ENCODE measurements at places on chromosomes 2 and 18. TPM values are rescaled to one million over a fixed set of nuclear protein-coding genes. Genes with fewer than 3 reads are reported as not detected.
A peak's percentile ranks its signal among the peaks of the same experiment; 100 is the strongest.

- DNase-seq, result no peak
Measured at GRCh38 chr18:35610724-35611123, 29.2 kb downstream of the GALNT1 start.

GRCh38 chr2:12201369-12201768 is 454.9 kb downstream of the LPIN1 start:
- peak; percentile 66 for DNase-seq

DNA sequence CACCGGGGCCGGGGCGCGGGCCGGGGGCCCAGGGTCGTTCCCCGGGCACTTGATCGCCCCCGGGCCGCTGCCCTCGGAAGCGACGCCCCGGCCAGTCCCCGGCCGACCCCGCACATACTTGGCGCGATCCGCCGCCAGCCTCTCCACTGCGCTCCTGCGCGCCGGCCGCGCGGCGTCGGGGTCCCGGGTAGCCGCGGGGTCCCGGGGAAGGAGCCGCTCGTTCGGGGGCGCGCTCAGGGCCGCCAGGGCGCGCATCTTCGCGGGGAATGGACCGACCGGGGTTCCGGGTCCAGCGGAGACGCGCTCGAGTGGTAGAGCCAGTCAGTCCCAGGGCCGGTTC is 204 bp downstream of the FAM110C start:
- peak; percentile 10 for DNase-seq

DNA sequence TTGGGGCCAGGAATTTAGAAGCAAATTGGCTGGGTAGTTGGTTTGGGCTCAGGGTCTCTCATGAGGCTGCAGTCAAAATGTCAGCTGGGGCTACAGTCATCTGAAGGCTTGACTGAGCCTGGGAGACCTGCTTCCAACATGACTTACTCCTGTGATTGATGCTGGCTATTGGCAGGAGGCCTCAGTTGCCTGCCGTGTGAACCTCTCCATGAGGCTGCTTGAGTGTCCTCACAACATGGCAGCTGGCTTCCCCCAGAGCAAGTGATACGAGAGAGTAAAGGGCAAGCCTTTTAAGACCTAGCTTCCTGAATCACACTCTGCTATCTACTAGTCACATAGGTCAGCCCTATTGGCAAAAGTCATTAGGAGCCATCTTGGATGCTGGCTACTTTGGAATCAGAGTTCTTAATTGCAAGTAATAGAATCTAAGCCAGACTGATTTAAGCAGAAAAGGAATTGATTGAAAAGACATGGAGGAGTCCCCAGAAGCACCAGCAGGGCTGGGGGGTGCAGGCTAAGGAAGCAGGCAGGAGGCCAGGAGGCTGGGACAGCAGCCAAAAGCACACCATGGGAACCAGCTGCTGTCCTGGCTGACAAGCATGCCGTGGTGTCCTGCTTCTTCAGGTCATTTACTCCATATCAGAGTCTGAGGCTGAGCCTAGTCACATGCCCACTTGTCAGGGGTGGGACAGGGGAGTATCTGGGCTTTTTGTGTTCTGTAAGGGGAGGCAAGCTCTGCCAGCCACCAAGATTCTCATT is 7.8 kb upstream of the GIGYF2 start:
- peak; percentile 66 for DNase-seq

- DNase-seq, result no peak
Measured at GRCh38 chr2:170883683-170884082, 45.4 kb upstream of the GORASP2 start.

DNA sequence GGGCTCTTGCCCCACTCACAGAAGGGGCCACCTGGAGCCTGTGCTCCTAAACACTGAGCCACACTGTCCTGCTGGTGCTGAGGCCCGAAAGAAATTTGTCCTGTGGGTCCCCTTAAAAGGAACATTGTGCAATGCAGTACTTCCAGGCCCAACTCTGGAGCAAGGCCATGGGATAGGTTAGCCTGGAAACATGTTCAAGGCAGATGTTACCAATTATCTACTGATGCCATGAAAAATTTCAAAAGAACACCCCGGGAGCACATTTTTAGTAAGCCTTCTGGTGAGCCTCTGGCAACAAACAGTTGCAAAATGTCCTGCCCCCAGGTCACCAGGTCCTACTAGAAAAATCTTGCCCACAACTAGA is 12.3 kb upstream of the PTMA start:
- DNase-seq, result peak; percentile 64

DNA sequence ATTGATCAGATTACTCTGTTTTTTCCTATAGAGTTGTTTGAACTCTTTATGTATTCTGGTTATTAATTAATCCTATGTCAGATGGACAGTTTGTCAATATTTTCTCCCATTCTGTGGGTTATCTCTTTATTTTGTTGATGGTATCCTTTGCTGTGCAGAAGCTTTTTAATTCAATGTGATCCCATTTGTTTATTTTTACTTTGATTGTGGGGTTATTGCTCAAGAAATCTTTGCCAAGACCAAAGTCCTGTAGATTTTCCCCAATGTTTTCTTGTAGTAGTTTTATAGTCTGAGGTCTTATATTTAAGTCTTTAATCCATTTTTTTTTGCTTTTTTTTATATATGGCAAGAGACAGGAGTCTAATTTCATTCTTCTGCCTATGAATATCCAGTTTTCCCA is 86.2 kb upstream of the FIGN start:
- DNase-seq, result no peak

DNA sequence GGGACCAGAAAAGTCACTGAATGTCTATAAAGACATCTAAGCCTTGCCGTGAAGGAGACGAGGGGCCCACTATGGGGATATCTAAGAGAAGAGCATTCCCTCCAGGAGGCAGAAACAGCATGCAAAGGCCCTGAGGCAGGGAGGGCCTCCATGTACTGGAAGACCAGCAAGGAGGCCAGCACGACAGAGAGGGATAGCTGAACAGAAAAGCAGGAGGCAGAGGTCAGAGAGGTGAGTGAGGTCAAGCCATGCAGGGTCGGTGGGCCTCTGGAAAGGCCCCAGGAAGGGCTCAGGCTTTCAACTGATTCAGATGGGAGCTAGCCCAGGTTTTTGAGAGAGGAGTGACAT is 5.7 kb downstream of the TRABD2A start:
- no peak for DNase-seq

- no peak for DNase-seq
Measured at GRCh38 chr2:220043990-220044335, 416.5 kb downstream of the SLC4A3 start.

DNA sequence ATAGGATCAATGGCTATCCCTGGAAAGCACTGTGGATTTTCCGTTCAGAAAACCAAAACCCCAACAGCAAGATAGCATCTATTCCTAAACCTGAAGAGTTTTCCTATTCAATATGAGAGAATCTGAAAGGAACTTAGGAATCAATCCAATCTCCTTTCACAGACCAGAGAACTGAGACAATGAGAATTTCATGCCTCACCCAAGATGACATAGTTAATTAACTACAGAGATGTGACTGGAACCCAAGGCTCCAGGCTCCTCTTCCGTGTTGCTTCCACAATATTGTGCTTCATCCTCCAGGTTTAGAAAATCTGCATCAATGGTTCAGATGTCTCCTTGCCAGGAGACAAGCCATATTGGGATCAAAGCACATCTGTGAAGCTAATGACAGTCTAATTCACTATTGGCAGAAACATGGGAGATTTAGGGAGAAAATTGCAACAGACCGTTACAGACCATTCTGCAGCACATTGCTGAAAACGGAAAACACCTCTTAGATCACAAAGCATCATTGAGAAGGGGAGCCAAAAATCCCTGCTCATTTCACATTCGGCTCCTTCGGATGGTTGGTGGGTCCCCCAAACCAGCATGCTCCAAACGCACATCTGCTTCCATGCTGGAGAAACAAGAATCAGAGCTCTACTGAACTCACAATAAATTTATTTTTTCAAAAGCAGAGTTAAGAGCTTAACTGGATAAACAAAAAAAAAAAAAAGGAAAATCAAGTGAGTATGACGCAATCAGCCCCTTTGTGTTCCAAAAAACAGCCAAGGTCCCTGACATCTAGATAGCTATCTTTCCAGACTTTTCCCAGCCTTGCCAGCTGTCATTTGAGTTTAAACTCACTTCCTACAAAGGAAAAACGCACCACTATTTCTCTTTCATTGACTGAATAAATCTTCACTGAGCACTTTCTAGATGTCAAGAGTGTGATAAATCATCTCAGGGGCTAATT is 290.3 kb downstream of the C1D start:
- peak; percentile 41 for DNase-seq

DNA sequence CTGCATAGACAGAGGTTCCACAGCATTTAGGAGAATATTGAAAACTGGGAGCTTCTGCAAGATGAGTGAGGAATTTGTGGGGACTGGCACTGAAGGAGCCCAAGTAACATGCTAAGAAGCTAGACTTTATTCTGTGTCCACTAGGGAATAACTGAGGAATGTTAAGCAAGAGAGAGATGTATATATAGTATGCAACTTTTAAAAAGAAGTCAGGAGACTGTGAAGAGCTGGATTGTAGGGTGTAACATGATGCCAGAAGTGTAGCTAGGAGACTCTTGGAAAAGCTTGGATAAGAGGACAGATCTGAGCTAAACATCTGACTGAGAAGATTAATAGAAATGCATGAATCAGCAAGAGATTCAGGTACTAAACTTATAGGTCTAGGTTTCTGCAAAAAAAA is 270.6 kb upstream of the MMADHC start:
- DNase-seq, result peak; percentile 74

GRCh38 chr2:168992591-168993349 is 38.4 kb downstream of the ABCB11 start:
- DNase-seq, result no peak

DNA sequence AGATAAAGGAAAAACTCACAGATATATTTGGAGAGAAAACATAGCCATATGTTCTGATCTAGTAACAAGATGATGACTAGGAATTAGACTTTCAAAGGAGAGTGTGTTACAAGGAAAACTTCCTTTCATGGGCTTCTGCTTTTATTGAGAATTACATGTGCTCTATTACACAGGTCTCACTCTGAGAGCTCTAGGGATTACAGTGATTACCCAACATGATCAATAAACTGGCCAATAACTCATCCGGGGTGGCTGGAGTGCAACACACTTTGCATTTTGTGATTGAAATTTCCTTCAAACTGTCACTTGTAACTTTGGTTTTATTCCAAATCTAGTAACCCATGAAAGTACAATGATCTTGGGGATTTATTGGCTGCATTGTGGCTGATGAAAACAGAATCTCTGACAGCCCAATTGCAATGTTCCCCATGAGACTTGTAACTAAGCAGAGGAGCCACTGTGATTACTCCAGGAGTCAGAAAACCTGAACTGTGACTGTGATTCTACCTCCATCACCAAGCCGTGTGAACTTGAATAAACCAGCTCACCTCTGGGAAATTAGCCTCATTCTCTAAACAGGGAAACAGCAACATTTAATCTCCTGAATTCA is 40.2 kb upstream of the LRRC30 start:
- DNase-seq, result no peak

GRCh38 chr2:24411488-24412151 is 51.3 kb upstream of the ITSN2 start:
- DNase-seq, result no peak

- peak; percentile 34 for DNase-seq
Measured at GRCh38 chr2:134359367-134360081, 105.7 kb downstream of the MGAT5 start.

GRCh38 chr2:196535742-196536141 is 103.8 kb upstream of the CCDC150 start:
- DNase-seq, result peak; percentile 19

GRCh38 chr2:234951664-234952269 is at the start of gene SH3BP4:
Gene SH3BP4 (plus strand): TSS chr2:234952017. CDS start chr2:235035003, 82,986 bp downstream.
- DNase-seq, result peak; percentile 88

DNA sequence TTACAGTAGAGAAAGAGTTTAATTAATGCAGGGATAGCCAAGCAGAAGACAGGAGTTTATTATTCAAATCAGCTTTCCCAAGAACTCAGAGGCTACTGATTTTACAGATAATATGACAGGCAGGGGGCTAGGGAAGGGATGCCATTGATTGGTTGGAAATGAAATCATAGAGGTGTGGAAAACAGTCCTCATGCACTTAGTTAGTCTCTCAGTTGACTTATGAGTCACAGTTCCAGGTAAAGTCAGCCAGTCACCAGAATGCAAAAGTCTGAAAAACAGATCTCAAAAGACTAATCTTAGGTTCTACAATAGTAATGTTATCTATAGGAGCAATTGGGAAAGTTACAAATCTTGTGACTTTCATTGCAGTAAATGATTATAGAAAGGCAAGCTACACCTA is 676.4 kb upstream of the CHAC2 start:
- no peak for DNase-seq

GRCh38 chr2:231244382-231245248 is 46.2 kb downstream of the ARMC9 start:
- no peak for DNase-seq

- no peak for DNase-seq
Measured at GRCh38 chr2:121558329-121558728, 27.6 kb downstream of the RNU4ATAC start.

PPP1R1C gene
- 0.40 TPM for total RNA-seq

C2orf80 gene
- total RNA-seq, result not detected

COL6A3 gene
- 370 TPM for total RNA-seq

TACR1 gene
- total RNA-seq, result 0.18 TPM

CHN1 gene
- total RNA-seq, result 11.2 TPM

MAPK4 gene
- total RNA-seq, result 4.7 TPM

UNC80 gene
- 2.0 TPM for total RNA-seq

Data from muscle of leg (tissue), 16 donors.